Heart right ventricle (tissue), 16 donors: ENCODE measurements at places on chromosomes 4 and X. TPM values are rescaled to one million over a fixed set of nuclear protein-coding genes. Genes with fewer than 3 reads are reported as not detected.

NIPAL1 gene
- total RNA-seq = 0.31 TPM

ATOH1 gene
- not detected for total RNA-seq

IL9R gene
- total RNA-seq = not detected

CCDC160 gene
- not detected for total RNA-seq

DNA sequence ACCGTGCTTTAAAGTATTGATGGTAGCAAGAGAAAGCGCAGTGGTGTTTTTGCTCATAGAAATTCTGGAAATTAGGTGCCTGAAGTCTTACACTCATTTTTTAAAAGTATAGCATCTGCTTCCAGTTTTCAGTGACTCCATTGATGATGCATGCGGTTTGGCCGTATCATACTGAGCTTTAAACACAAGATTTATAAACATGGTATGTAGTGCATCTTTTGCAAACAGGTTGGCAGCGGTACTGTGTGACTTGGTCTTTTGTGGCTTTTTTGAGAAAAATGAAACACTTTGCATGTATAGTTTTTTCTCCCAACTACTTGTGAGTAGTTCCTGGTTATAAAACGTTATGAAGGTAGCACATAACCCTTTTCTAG, 2.0 kb downstream of the DDX3X start:
- H3K36me3 ChIP-seq = no peaks in the 10 kb centered on the region
- H3K27ac ChIP-seq = no peak overlapping the region
- no peaks in the 10 kb centered on the region for H3K27me3 ChIP-seq
- no peak for DNase-seq
- peaks cover 58% of the 10 kb centered on the region for H3K4me1 ChIP-seq

GRCh38 chr4:6489927-6490326, 17.5 kb upstream of the PPP2R2C start:
- H3K36me3 ChIP-seq = no peaks in the 10 kb centered on the region
- no peak overlapping the region for H3K4me3 ChIP-seq
- H3K27me3 ChIP-seq = no peaks in the 10 kb centered on the region
- H3K27ac ChIP-seq = no peak overlapping the region
- DNase-seq = no peak

GRCh38 chr4:145842224-145842887, 96.3 kb downstream of the ZNF827 start:
- no peak for DNase-seq
- peaks cover 17% of the 10 kb centered on the region for H3K36me3 ChIP-seq
- H3K4me1 ChIP-seq = peaks cover 17% of the 10 kb centered on the region
- H3K27ac ChIP-seq = no peak overlapping the region
- H3K4me3 ChIP-seq = no peak overlapping the region

DNA sequence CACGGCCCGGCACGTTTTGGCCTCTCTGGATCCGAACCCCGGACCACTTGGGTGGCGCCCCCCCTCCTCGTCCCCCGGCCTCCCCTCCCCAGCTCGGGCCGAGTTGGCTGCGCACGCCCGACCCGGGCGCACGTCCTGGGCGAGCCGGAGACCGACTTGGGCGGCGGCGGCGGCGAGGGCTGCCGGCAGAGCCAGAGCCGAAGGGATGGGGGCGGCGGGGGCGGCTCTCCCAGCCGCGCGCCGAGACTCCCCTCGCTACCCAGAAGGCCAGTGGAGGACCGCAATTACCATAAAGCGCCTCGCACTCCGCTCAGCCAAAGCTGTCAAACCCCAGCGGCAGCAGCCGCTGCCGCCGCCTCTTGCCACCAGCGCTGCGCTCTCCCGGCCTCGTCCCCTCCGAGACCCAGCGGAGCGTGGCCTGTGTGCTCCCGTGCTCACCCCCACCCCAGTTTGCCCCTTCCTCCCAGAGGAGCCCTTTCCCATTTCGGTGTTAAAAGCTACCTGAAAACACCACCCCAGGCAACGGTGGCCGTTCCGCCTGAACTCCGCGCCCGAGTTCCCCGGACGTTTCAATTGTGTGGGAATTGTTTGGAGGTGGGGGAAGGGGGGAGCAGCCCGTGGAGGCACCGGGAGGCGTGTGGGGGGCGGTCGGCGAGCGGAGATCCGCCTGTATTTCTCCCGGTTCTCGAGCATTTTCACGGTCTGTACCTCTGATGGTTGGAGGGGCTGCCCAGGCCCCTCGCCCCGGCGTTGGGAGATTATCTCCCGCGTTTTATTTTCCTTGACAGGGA, 701 bp upstream of the BCOR start:
- H3K27ac ChIP-seq = peak overlapping the region; percentile 92
- DNase-seq = no peak
- no peaks in the 10 kb centered on the region for H3K27me3 ChIP-seq
